H9 (cell line): ENCODE measurements at places on chromosomes 5 and 9. TPM values are rescaled to one million over a fixed set of nuclear protein-coding genes. Genes with fewer than 3 reads are reported as not detected.

Gene SLC27A6
- 3.0 and 3.3 TPM in 2 replicates for total RNA-seq

Gene PCDHGA12
- 1.3 and 1.4 TPM in 2 replicates for total RNA-seq

Gene DDX4
- total RNA-seq, result not detected in 2 replicates

Gene WNK2
- total RNA-seq, result 69.4 and 70.5 TPM in 2 replicates

Gene ARSI
- 1.3 and 1.7 TPM in 2 replicates for total RNA-seq

Gene ADAMTS16
- total RNA-seq, result 4.5 and 4.6 TPM in 2 replicates

- no peak for DNase-seq
Observed at GRCh38 chr9:91546574-91546973, 122.9 kb upstream of the NFIL3 start.

DNA sequence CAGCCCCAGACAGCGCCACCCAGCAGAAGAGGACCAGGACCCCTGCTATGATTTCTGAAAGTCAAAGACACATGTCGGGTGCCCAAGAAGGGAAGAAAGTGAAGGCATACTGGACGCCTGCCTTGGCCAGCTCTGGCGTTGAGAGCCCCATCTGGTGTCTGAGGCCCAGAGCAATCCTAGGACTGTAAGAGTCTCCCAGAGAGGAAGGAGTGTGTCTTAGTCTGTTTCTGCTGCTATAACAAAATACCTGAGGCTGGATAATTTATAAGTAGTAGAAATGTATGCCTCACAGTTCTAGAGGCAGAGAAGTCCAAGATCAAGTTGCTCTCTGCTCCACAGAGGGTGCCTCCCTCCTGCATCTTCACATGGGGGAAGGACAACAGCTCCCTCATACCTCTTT lies 10.8 kb downstream of the RASGEF1C start:
- DNase-seq, result no peak

DNA sequence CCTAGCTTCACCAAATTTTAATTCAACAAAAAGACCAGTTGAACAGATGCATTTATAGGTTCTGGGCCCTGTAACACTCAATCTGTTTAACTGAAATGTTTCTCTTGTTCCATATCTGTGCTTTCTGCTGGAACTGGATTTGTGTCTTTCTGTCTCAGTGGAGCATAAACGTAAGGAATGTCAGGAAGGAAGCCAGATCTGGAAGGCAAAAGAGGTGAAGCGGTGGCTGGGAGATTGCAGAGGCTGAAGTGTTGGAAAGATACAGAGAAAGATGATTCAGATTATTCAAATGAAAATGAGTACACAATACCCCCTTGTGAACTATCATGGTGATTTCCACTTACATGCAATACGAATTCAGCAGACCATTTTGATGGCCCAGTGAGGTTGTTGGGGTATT lies 406.8 kb downstream of the BRINP1 start:
- DNase-seq, result no peak

GRCh38 chr5:88602584-88602983 lies 280.4 kb downstream of the MEF2C start:
- DNase-seq, result no peak

DNA sequence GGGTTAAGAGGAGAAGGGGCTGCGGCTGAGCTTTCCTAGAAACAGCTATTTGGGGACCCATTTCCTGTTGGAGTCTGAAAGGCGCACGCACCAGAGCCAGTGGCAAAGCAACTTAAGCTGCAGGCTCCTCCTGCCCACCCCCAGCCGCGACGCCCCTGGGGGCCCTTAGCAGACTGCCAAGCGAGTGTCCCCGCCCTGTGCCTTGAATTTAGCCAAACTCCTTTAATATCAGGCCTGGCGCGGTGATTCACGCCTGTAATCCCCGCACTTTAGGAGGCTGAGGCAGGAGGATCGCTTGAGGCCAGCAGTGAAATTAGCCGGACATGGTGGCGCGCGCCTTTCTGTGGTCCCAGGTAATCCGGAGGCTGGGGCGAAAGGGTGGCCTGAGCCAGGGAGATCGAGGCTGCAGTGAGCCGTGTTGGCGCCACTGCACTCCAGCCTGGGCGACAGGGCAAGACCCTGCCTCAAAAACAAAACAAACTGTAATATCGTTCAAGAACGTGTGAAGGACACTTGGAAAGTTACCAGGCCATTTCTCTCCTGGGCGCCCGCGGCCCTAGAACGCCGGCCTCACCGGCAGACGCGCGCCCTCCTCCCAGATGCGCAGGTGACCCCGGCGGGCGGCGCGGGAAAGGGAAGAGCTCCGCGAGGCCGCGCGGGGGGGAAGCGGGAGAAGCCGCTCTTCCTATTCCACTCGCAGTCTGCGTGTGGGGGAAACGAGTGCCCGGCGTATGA lies 1.0 kb upstream of the F2R start:
- DNase-seq, result peak; percentile 60

DNA sequence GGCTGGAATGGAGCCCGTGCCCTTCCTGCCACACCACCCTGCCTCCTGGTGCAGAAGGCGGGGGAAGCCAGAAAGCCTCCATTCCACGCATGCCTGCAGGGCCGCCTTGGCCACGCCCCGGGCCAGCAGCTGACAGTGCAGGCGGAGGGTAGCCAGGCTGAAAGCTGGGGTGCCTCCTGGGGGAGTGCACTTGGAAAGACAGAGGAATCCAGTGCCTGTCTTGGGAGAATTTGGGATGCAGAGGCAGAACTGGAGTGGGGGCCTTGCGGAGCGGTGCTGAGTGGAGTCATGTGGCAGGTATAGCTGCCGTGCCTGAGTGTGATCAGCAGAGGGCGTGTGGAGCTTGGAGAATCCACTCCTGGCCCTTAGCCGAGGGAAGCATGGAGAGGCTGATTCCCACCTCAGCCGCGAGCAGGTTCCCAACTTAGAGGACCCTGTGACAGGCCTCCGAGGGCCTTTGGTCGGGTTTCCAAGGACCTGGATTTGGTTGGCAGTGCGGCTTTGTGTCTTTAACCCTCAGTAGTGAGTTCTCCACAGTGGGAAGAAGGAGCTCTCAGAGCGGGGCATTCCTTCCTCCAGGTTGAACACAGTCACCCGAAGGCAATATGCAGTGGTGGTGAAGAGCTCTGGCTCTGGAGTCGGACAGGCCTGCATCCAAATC lies 9.1 kb upstream of the URM1 start:
- DNase-seq, result peak; percentile 88

DNA sequence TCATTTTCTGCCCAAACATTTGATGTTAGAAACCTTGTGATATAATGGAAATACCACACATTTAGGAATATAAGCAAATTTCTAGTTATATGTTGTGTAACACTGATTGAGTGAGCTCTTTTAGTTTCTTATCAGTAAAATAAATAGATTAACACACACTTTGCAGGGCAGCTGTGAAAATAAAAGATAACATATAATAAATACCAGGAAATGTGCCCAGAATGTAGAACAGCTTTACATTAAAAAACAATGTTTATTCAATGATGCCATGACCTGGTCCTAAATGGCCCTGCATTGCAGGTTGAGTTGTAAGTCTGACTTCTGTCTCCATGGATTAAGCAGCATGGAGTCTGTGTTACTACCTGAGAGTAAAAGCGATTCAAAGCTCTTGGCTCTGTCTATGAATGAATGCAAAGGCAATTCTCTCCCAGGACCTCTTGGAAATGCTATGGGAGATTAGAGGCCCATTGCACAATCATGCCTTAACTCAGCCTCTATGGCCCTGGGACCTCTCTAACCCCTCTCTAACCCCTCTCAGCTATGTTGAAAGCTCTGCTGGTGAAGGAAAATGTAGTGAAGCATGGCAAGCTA lies 296.0 kb upstream of the ACTBL2 start:
- no peak for DNase-seq

DNA sequence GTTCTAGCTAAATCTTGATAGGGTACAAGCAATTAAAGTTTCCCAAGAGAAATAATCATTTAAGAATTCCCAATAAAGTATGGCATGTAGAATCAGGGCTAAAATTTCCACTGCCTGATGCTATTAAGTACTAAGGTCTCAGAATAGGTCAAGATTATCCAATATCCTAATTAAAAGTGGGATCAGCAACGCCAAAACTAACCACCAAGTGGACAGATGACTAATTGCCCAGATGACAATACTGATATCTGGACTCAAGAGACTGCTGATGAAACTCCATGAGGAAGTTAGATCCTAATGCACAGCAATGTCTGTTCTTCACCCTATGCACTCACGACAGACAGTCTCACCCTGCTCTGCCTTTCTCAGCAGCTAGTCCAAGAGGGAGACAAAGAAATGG lies 14.3 kb downstream of the DEPDC1B start:
- no peak for DNase-seq

- DNase-seq, result no peak
Observed at GRCh38 chr5:28324174-28324573, 1285.8 kb upstream of the CDH9 start.

- no peak for DNase-seq
Observed at GRCh38 chr9:81579381-81579780, 110.0 kb downstream of the TLE1 start.

DNA sequence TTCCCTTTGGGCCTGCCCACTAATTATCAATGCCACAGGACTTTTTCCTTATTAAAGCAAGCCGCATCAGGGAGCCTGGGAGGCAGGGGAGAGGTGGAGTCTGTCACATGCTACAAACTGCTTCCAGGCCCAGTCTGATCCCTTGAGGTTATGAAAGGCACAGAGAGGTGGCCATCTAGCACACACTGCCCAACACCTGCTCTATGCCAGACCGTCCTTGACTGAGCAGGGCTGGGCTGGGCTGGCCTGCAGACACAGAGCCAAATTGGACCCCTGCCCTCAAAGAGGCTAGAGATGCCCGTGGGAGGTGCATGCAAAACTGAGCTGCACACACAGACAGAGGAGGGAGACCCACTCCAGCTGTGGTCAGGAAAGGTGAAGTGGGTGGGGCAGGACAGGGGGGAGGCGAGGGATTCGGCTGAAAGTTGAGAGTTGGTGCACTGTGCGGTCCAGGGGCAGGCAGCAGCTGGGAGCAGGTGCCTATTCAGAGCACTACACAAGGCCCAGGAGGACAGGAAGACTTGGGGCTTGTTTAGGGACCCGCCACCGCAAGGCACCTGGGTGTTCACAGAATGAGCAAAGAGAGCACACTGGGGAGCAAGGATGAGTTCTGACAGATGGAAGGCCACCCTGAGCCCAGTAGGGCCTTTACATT lies 36.4 kb upstream of the TCF7 start:
- DNase-seq, result no peak

GRCh38 chr9:125750627-125751011 lies 3.4 kb downstream of the PBX3 start:
- no peak for DNase-seq

DNA sequence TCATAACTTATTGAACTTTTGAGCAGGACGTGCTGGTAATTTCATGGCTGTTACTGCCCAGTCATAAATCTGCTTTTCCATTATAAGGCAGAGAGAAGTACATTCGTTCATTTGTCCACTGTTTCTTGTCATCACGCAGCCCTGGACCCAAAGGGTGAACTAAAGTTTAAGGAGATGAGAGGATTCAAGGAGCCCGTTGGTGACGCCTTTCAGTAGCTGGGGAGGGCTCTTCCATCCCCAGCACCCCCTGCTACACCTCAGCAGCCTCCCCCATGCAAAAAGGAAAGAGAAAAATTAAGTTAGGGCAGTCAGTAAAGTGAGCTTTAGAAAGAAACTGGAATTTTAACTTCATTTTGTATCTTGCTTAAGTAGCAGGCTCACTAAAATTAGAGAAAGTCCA lies 2.9 kb downstream of the FOXE1 start:
- no peak for DNase-seq

- peak; percentile 69 for DNase-seq
Observed at GRCh38 chr5:131589510-131590348, 45.3 kb downstream of the RAPGEF6 start.

DNA sequence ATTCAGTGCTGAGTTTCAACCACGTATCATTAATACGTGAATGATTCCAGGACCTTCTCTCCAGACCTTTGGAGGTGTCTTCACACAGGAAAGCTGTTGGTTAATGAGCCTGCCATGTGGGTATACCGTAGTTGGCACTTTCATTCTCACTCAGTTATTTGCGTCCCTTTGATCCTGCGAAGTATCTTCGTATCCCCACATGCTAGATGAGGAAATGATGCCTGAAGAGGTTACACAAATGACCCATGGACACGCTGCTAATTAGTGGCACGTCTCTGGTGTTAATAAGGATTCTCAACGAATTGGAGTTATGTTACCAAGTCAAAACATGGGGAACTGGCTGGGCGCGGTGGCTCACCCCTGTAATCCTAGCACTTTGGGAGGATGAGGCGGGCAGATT lies 65.7 kb upstream of the GNE start:
- no peak for DNase-seq

- DNase-seq, result no peak
Observed at GRCh38 chr9:108417726-108418125, 438.1 kb downstream of the ACTL7B start.

GRCh38 chr5:151522226-151522625 lies 68.9 kb downstream of the FAT2 start:
- no peak for DNase-seq

DNA sequence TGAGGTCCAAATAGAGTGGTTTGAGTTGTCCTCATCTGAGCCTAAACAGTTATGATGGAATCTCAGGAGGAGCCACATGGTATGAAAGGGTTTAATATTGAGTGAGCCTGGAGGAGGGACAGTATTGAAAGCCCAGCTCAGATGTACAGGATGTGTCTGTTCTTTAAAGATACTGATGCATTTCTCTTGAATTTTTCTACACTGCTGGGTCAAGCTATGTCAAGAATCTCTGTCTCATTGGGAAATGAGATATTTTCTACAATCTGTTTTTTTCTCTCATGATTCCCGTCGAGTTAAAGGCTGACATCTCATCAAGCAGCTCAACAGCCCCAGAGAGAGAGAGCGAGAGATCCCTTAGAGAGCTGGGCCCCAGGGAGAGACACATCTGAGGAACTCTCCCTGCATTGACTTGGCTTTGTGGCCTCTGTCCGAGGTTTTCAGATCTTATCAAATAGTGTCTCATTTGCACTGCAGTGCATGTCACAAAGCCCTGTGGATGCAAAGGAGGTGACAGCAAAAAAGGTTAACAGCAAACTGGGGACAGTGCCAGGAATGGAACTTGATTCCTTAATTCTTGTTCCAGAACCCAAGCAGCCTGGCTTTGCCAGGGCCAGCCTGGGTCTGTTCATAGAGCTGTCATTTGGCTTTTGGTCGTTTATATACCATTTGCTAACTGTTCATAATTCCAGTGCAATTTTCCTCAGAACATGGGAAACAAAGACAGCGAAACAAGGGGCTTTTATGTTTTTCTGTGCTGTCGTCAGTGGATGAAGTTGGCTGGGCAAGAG lies 19.0 kb upstream of the ACTBL2 start:
- DNase-seq, result no peak

GRCh38 chr5:38800515-38800914 lies 45.3 kb upstream of the OSMR start:
- DNase-seq, result no peak

DNA sequence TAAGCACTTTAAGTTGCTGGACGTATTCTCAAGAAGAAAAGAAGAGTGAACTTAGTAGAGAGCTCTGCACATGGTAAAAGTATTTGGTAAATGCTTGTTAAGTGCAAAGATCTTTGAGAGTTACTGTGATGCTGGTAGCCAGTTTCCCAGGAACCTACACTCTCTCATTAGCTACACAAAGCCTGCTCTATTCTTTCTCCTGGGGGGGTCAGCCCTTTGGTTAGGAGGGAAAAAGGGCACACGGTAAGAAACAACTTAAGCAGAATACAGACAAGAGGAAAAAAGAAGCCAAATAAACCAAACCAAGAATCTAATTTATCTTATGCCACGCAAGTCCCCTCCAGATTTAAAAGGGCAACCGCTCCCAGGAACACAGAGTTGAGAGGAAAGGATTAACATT lies 1100.1 kb upstream of the CDH10 start:
- no peak for DNase-seq

GRCh38 chr9:111648066-111648465 lies 13.3 kb upstream of the GNG10 start:
- no peak for DNase-seq
